GM12864 (cell line): ENCODE measurements at places on chromosomes 6 and 20.

DNA sequence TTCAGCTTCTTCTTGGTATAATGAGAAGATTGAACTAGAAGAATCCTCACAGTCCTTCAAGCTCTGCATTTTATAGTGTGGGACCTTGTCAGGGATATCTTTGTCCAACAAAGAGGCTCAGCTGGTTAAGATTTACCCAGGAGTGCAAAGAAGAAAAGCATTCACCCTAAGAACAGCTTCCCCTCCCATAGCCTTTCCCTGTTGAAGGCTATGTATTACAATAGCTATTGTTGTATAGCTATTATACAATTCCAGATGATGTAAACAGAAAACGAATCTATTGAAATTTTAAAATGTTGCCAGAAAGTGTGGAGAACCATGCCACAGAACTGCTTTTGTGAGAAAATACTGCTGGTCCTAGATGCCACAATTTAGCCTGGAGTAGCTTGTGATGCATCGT, 85.5 kb upstream of the CNKSR3 start:
- DNase-seq = no peak

- DNase-seq = no peak
These were observed 39.4 kb upstream of the ARMH2 start for GRCh38 chr6:24838081-24838480.

GRCh38 chr6:163661272-163661671, 246.8 kb downstream of the QKI start:
- peak; percentile 41 for DNase-seq

DNA sequence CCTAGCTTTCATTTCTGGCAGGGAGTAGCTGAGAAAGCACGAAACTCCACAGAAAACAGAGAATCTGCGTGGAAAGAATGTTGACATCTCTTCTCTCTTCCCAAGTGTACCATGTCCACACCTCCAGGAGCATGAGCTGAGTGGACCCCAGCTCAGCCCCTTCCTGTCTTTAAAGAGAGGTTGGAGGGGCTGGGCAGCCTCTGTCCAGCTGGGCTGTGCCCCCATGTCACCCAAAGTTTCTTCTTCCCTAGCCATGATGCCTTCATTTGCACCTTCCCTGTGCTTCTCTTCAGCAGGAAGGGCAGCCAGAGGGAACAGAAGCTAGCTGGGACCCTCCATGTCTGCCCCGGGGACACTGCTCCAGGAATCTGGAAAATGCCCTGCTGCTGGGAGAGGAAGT, 655.0 kb upstream of the DEFB115 start:
- no peak for DNase-seq

- DNase-seq = no peak
These were observed 39.0 kb upstream of the MDFI start for GRCh38 chr6:41599015-41599851.

DNA sequence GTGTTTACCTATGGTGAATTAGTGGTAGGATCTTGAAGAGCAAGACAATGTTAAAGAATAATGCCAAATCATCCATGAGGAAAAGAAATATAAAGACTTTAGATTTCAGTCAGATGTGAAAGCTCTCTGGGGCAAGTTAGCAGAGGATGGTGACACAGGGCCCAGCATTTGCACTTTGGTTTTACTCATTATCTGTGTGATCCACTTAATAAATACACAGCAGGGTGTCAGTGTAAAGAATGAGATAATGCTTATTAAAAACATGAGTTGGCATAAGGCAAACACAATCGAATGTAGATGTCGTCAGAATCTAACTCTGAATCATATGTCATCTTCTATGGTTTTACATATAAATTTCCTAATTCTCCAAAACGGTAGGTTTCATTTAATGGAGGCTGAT, 130.4 kb upstream of the PREP start:
- DNase-seq = no peak

DNA sequence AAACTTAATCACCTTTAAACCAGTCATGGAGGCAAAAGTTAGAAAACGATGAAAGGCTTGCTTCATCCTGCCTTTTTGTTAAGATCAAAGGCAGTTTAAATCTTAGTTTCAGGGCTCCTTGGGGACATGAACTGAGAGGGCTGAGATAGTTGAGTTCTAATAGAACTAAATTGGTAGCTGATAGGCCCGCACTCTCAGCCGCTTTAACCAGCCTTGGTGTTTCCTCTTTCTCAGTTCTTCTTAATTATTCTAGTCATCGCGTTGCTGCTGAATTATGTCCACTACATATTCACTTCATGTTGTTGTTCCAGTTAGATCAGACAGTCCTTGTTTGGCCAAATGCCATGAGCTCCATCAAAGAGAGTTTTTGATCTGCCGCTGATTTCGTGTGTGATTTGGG, 72.5 kb downstream of the ANKS1A start:
- no peak for DNase-seq

- no peak for DNase-seq
These were observed 4.8 kb upstream of the ZNF217 start for GRCh38 chr20:53598140-53599043.

DNA sequence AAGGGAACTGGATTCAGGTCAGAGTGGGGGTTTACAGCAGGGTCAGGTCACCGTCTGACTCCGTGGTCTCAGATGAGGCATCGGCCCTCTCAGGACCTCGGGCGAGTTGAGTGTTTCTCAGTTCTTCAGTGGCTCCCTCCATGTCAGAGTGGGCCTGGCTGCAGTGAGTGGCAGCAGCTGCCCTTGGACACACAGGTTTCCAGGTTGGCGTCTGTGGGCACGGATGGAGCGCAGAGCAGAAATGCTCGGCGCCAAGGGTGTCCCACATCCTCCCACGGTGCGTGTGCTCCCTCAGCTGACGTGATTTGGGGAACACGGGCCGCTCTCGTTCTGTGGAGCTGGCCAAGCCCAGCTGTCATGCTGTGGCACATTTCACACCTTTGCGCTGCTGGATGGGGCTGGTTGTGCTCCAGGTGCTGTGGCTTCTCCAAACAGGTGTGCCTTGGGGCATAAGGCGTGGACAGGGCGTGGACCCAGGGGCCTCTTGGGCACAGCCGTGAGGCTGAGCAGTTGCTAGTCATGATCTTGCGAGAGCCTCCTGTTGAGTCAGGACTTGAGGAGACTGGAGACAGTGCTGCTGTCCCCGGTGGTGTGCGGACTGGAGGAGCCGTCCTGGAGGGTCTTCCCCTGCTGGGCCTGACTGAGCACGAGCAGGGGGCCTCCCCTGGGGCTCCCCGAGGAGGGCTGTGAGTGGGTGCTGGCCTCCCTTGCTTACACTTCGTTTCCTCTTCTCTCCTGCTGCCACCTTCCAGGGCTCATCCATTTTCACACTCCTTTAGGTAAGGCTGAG, 9.5 kb upstream of the DNAJC5 start:
- no peak for DNase-seq

DNA sequence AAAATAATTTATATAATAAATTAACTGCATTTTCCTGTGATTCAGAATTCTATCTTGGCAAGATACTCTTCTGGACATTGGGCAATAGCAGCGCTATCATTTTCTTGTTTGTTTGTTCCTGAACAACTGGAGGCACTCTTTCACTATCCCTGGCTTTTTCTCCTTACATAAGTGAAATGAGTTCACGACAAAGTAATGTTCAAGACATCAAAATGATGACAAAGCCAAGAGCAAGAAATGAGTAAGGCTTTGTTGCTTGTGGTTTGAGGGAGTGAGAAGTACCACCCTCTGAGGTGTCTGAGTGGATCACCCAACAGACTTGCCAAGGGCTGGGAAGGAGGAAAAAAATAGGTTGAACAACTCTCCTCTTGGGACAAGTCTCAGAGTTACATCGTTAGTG, 466.6 kb upstream of the JAG1 start:
- no peak for DNase-seq

DNA sequence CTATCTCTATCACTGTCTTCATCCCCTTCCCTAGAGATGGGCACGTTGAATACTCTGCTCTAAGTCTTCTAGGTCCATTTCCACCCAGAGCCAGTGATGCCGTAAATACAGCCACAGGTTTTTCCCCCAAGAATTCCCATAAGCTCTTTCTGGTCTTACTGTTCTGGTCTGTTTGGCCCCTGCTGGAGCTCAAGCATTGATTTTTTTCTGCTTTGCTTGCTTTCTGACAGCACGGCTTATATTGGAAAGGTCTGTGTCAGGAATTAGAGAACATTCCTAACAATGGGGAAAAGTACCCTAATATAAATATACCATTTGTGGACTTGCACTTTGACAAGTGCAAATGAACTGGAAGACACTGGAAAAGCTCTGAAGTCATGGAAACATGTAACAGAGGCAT, 302.6 kb downstream of the TSHZ2 start:
- DNase-seq = no peak

DNA sequence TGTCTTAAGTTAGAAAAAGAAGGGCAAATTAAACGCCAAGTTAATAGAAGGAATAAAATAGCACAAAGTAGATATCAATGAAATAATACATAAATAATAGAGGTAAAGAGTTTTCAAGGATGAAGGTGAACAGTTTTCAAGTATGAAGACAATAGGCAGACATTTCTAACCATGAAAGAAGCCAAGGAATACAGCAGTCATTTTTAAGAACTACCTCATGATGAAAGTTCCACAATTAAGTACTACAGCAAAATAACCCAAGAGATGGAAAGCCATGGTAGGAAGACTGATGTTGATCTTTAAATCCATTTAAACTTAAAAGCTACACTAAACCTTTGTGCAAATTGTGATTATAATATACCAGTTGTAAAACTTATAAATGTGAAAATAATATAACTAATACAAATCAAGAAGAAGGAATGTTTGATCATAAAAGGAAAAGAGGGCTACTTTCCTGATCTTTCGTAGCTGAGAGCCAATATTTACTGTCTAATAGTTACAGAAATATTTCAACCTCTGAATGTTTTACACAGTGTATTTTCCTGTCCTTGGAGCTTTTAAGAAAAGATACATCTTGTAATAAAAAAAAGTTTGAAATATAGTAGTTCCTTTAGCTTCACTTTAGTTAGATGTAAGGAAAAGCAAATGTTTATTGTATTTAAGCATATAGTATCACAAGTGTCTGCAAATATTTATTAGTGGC, 143.1 kb downstream of the STXBP5 start:
- DNase-seq = no peak

DNA sequence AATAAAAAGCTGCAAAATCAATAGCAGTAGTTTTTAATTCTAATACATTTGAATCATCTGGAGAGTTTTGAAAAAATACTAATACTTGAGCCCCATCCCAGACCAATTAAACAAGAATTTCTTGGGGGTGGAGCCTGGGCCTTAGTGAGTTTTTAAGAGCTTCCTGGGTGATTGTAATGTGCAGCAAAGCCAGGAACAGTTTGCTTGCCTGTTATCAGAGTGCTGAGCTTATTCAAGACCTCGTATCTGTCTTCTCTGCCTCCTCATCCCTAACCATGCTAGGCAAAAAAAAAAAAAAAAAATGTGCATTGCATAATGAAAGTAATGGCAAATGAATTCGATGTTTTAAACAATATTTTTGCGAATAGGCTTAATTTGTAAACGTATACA, 36.4 kb upstream of the MYB start:
- DNase-seq = no peak

GRCh38 chr6:80886475-80886874, 780.0 kb downstream of the BCKDHB start:
- no peak for DNase-seq
